ENCODE measurements at places on chromosomes 6 and 20. TPM values are rescaled to one million over a fixed set of nuclear protein-coding genes. Genes with fewer than 3 reads are reported as not detected.
A peak's percentile ranks its signal among the peaks of the same experiment; 100 is the strongest.

GRCh38 chr20:23887856-23888255 is 8.3 kb upstream of the CST5 start:
- no peaks in the 10 kb centered on the region for H3K4me1 ChIP-seq
- no peak for DNase-seq
- no peaks in the 10 kb centered on the region for H3K27me3 ChIP-seq

- H3K36me3 ChIP-seq: no peaks in the 10 kb centered on the region
- no peak overlapping the region for H3K27ac ChIP-seq
- peak; percentile 86 for DNase-seq
- no peak overlapping the region for H3K4me3 ChIP-seq
- H3K4me1 ChIP-seq: no peaks in the 10 kb centered on the region
Observed at GRCh38 chr20:6519556-6519955, 247.9 kb upstream of the BMP2 start.

DNA sequence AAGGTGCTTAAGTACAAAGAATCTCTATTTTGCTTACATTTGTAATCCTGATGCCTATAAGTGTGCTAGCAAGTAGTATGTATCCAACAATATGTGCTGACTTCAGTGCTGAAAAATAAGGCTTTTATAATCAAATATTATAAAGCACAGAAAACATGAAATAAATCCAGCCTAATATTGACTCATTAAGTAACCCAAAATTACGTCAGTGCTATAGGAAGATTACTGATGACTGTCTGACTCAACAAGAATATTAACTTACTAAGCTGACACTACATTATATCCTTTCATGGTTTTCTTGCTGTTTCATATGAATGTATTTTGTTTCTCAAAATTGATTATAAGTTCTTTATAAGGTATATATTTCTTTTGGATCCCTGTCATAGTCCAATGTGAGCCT is 76.1 kb downstream of the ME1 start:
- no peaks in the 10 kb centered on the region for H3K27me3 ChIP-seq
- H3K4me3 ChIP-seq: no peak overlapping the region
- no peaks in the 10 kb centered on the region for H3K36me3 ChIP-seq
- peak; percentile 22 for DNase-seq

DNA sequence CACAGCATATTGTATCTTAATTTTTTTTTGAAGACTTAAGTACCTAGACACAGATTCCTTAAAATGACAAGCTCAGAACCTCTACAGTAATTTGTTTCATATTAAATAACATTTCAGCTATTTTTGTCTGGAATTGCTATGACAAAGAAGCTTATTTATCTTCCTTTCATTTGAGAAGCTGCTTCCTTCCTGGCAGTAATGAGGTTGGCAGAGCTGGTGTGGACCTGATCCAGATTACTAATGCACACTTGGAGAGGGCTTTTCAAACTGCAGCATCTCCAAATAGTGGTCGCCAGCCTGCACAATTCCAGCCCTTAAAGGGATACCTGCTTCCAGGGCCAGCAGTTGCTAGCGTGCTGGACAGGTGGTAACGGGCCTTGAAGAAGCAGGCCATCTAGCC is 12.1 kb downstream of the PTCHD4 start:
- H3K4me1 ChIP-seq: no peaks in the 10 kb centered on the region
- H3K27me3 ChIP-seq: no peaks in the 10 kb centered on the region
- H3K27ac ChIP-seq: no peak overlapping the region
- peak; percentile 55 for DNase-seq

DNA sequence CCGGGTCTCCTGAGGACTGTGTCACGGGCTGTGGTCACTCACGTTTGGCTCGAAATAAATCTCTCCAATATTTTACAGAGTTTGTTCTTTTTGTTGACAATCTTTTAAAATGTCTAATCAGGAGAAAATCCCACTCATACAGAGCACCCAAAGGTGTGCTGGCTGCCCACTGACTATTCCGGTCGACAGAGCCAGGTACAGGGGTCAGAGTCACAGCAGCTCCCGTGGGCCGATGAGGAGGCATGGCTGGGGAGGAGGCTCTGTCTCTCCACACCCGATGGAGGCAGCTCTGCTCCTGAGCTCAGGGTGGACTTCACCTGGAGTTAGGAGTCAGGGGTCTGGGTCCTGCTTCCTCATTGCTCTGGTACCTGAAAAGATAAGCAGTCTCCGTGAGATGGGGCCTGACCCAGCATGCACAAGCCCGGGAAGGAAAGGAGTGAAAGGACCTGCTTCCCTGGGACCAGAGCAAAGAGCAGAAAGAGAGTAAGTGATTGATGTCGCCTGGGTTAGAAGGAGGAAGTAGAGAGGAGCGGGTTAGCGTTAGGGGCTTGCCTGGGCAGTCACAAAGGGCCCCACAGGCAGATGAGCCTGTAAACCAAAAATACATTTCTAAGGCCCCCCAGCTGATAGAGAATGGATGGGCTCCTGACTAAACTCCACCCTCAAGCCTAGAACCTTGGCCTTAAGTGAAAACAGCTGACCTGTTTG is 53.5 kb upstream of the UNC93A start:
- no peaks in the 10 kb centered on the region for H3K36me3 ChIP-seq
- no peak overlapping the region for H3K4me3 ChIP-seq
- H3K27me3 ChIP-seq: no peaks in the 10 kb centered on the region
- DNase-seq: no peak
- no peaks in the 10 kb centered on the region for H3K4me1 ChIP-seq
- no peak overlapping the region for H3K27ac ChIP-seq

DNA sequence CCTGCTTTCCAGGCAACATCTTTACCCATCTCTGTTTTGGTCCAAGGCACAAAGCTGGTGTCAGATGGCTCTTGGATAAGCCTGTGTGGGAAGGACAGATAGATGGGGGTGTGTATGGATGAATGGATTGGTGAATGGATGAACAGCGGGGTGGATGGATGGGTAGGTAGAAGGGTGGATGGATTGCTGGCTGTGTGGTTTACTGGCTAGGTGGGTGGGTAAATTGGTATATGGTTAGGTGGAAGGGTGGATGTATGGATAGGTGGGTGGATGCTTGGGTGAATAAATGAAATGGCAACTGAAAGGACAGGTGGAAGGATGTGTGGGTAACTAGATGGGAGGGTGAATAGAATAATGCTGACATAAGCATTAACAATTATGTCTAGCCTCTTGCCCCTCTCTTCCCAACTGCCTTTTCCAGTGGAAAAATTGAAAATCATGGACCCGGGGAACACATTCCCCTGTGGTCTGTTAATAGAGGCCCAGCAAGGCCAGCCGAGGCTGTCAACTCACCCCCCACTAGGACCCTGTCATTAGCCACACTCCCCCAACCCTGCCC is 43.8 kb upstream of the RSPO4 start:
- no peak overlapping the region for H3K4me3 ChIP-seq
- no peaks in the 10 kb centered on the region for H3K36me3 ChIP-seq
- no peak for DNase-seq
- H3K27me3 ChIP-seq: no peaks in the 10 kb centered on the region

DNA sequence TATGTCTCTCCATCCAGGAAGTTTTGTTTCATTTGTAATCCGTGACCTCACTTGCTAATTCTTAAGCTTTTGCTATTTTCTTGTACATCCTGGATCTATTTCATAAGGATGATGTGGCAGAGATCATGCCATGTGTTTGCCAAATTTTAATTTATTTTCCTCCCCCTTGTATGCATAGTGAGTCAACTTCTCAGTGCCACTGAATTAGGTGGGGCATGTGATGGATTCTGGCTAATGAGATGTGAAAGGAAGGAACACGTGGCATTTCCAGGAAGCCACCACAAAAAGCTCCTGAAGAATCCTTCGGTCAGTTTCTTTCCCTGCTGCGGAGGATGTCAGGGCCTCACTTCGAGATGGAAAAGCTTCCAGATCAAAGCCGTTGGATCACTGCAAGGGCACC is 86.2 kb upstream of the PRL start:
- H3K27ac ChIP-seq: no peak overlapping the region
- no peaks in the 10 kb centered on the region for H3K36me3 ChIP-seq
- DNase-seq: no peak

- no peaks in the 10 kb centered on the region for H3K36me3 ChIP-seq
- H3K27me3 ChIP-seq: no peaks in the 10 kb centered on the region
Observed at GRCh38 chr6:71254323-71254722, 34.3 kb upstream of the OGFRL1 start.

GRCh38 chr20:62830821-62831220 is 14.0 kb downstream of the COL9A3 start:
- H3K4me3 ChIP-seq: no peak overlapping the region
- no peaks in the 10 kb centered on the region for H3K4me1 ChIP-seq
- no peaks in the 10 kb centered on the region for H3K27me3 ChIP-seq
- H3K36me3 ChIP-seq: no peaks in the 10 kb centered on the region

DNA sequence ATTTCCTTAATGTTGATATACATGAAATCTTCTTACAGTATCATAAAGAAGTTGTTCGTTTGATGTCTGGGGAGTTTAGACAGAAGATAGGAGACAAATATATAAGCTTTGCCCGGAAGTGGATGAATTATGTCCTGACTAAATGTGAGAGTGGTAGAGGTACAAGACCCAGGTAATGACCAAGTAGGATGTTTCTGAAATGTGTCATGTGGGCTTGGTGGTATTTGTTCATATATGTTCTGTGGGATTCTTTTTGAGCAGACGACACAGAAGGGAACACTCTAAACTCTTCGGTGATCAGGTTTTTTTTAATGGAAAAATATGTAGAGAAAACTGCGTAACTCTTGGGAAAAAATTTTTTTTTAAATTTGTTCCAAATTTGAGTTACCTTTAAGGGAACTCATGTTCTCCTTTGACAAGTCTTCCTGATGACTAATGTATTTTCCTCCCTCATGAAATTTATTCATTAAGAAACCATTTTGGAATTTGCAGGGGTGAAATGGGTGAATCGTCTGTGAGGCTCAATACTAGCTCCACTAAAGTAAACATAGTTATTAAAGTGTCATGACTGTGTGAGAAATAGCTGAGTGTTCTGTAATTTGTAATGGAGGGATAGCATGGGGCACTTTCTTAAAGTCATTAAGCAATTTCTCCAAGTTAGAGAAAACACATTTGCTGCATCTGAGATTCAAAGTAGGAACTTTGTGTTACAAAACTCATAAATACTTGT is 100.6 kb downstream of the MAP3K4 start:
- H3K4me3 ChIP-seq: no peak overlapping the region
- no peaks in the 10 kb centered on the region for H3K4me1 ChIP-seq
- H3K27me3 ChIP-seq: no peaks in the 10 kb centered on the region
- peaks cover 2% of the 10 kb centered on the region for H3K36me3 ChIP-seq

- H3K4me3 ChIP-seq: no peak overlapping the region
- no peak overlapping the region for H3K27ac ChIP-seq
- peak; percentile 52 for DNase-seq
- H3K27me3 ChIP-seq: no peaks in the 10 kb centered on the region
Observed at GRCh38 chr6:36724514-36725390, 27.1 kb downstream of the RAB44 start.

DNA sequence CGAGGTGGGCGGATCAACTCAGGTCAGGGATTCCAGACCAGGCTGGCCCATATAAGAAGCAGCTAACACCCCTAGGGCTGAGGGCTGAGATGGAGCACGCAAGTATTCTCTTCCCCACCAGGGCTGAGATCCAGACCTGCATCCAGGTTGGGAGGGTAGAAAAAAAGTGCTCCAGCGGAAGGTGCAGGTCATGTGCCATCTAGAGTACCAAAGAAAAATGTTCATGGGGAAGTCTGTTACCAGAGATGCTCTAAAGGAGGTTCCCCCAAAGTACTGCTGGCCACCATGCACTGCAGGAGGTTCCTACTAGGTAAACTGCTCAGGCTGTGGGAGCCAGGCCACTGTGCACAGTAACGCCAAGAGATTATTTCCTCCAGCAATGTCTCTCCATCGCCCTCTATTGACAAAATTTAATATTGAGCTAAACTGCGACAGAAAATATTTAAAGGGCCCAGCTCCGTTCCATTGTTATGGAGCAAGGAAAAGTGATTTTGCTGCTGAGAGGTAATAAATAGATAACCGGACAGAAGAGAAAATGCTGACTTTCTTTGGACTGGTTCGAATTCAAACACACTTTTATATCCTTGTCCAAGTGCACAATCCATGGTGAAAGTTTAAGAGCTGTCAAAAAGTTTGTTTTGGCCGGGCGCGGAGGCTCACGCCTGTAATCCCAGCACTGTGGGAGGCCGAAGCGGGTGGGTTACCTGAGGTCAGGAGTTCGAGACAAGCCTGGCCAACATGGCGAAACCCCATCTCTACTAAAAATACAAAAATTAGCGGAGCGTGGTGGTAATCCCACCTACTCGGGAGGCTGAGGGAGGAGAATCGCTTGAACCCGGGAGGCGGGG is 159.9 kb downstream of the OR2B2 start:
- DNase-seq: peak; percentile 70
- peak overlapping the region; percentile 86 for H3K27ac ChIP-seq
- peak overlapping the region; percentile 95 for H3K4me3 ChIP-seq
- H3K27me3 ChIP-seq: peaks cover 3% of the 10 kb centered on the region
- no peaks in the 10 kb centered on the region for H3K36me3 ChIP-seq
- no peaks in the 10 kb centered on the region for H3K4me1 ChIP-seq

DNA sequence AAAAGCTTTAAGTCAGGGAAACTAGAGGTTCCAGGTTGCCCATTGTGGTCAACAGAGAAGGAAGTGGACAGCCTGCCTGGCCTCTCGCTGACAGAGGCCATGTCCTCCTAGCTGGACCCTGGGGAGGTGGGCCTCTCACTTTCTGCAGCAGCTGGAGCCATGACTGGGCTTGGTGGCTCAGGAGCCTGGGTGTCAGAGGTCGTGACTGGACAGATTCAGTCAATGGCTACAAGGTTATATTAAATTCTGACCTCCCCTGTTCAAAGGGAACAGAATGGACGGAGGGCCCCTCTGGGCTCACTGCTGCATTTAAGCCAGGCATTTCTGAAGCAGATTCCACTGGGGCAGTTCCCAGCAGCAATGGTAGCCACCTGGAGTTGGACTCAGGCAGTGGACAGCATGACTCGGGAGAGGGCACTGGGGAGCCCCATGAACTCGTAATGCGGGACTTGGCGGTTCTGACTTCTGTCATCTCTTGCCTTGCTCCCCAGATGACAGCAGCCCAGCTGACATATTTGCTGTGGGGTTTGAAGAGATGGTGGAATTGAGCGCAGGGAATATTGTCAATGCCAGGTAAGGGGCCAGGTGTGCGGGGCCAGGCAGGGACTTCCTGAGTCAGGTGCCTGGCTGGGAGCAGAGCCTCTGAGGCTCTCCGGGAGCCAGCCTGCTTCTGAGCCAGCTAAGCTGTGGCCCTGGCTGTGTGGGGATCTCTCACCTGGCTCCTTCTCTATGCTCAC is 86.7 kb downstream of the SYNJ2 start:
- H3K4me3 ChIP-seq: no peak overlapping the region
- DNase-seq: no peak
- H3K27me3 ChIP-seq: no peaks in the 10 kb centered on the region
- peak overlapping the region; percentile 67 for H3K27ac ChIP-seq
- peaks cover 43% of the 10 kb centered on the region for H3K36me3 ChIP-seq

The CTCFL gene
- total RNA-seq: not detected

The BPIFB2 gene
- total RNA-seq: not detected

The CCN5 gene
- total RNA-seq: 21.1 TPM

The HSPA1B gene
- 152 TPM for total RNA-seq

The BCKDHB gene
- total RNA-seq: 6.2 TPM

The BYSL gene
- total RNA-seq: 14.9 TPM

The TTBK1 gene
- total RNA-seq: under 0.01 TPM
